ENCODE measurements at places on chromosomes 4 and X.

DNA sequence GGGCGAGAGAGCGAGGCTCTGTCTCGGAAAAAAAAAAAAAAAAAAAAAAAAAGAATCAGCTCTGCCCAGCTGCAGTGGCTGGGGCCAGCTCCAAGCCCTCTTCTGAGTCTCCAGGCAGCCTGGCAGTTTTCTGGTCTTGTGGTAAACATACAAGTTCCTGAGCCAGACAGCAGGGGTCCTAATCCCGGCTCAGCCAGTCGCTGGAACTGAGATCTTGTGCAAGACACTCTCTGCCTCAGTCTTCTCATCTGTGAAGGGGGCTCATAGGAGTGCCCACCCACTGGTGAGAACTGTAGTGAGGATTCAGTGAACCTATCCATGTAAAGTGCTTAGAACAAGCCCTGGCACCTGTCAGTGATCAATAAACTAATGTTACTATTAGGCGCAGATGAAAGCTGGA, 41.8 kb downstream of the C4orf50 start:
- no peak for DNase-seq

GRCh38 chr4:99762728-99763127, 53.9 kb upstream of the DAPP1 start:
- DNase-seq = no peak

DNA sequence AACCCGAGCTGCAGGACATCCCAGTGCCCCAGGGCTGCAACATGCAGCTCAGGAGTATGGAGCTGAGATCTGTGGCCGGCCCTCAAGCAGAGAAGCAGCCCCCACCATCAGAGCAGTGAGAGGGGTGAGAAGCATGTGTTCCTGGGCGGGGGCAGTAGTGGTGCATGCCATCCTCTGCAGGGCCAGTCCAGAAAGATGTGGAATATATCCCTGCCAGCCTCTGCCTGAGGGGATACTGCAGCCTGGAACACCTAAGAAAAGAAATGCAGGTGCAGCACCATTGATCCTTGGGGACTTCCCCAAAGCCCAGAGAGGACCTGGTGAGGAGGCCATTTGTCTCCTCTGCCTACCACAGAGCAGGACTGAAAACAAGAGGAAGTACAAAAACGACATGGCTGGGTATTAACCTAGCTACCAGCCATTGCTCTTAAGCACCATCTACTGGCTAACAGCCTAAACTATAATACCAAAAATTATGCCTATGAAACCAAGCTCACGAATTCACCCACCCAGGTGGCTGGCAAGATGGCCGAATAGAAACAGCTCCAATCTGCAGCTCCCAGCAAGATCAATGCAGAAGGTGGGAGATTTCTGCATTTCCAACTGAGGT, 158.8 kb downstream of the ADGRA3 start:
- DNase-seq = no peak

- DNase-seq = no peak
Measured at GRCh38 chr4:139704915-139705485, 39.4 kb downstream of the MGST2 start.

DNA sequence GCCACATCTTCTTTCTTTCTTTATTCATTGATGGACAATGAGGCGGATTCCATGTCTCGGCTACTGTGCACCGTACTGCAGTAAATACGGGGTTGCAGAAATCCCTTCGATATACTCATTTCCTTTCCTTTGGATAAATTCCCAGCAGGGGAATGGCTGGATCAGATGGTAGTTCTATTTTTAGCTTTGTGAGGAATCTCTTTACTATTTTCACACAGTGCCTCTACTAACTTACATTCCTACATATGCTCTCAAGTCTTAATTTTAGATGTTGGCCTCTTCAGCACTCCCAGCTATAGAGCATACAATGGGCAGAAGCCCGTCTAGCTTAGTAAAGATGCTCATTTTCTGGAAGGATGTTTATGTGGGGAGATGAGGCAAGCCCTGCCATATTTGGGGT, 317.4 kb downstream of the ASMT start:
- no peak for DNase-seq

GRCh38 chr4:84496331-84496705, 2.8 kb downstream of the NKX6-1 start:
- no peak for DNase-seq

GRCh38 chr4:156816360-156816755, 155.2 kb downstream of the PDGFC start:
- DNase-seq = no peak
